ENCODE measurements at places on chromosomes 3 and 15.

DNA sequence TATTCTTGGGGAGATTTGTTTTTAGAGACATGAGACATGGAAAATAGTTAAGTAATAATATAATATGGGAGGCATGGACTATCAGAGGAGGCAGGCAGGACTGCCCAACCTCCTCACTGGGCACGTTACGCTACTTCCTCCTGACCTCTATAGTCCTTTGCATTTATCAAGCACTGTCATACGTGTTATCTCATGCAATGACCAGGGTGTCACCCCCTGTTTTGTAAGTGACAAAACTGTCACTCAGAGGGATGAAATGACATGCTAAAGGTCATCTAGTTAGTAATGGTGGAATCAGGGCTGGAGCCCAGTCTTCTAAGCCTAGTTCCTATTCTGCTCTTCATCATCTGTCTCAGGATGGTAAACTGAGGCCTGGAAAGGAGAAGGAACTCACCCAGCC, 66.7 kb downstream of the ST6GAL1 start:
- no peak for DNase-seq

- DNase-seq = peak; percentile 54
Measured at GRCh38 chr3:117645561-117646242, 936.1 kb downstream of the TUSC7 start.

DNA sequence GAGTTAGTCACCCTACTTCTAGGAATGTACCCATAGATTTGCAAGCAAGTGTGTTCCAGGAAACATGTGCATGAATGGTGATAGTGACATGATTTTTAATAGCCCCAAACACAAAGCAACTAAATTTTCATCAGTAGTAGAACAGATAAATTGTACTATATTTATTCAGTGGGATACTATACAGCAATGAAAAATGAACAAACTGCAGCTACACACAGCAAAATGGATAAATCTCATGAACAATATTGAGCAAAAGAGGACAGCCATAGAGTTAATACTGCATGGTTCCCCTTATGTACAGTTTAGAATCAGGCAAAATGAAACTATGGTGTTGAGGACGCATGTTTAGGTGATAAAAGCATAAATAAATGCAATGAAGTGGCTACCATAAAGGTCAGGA, 26.0 kb downstream of the MESP1 start:
- no peak for DNase-seq

DNA sequence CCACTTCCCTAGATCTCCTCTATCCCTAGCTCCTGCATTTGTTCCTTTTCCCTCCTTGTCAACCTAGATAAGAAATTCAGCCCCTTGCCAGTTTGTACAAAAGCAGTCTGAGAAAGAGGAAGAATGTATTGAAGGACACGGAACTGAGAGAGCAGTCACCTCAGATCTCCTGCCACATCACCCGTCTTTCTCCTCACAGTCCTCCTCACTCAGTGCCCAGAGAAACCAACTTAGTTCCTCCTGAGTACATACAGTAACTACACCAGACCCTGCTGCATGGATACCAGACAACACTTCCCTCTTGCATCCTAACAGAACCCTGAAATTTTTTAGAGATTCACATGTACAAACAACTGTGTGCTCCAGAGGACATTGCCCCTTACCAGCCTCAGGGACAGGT, 563.6 kb upstream of the ADAMTS9 start:
- no peak for DNase-seq

DNA sequence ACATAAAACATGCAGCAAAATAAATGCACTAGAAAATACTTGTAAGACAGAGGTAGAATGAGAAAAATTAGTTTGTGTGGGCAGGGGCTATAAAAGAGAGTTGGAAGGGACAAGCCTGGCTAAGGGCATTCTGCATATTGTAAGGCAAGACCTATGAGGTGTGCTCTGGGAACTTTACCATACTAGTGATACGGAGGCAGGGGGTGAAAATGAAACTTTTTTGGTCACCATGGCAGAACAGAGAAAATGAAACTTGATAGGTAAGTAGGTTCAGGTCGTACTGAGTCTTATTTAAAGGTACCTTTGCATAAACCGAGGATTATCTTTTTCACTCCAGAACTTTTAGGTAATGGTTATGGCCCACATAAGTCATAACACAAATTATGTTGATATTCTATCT, 74.7 kb upstream of the ACKR4 start:
- DNase-seq = no peak

DNA sequence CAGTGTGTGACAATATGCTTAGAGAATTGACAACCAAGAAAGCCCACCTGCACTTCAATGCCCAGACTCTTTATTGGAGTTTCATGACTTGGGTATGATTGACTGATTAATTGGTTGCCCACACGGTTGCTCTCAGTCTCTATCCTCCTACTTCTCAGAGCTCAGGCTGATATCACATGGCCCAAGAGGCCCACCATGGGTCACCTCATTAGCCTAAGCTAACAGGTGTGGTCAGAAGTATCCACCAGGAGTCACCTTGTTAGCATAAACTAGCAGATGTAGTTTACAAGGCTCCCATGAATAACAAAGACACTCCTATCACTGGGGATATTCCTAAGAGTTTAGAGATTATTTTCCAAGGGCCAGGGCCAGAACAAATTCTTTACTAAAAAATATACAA, 120.2 kb upstream of the MBNL1 start:
- DNase-seq = no peak

DNA sequence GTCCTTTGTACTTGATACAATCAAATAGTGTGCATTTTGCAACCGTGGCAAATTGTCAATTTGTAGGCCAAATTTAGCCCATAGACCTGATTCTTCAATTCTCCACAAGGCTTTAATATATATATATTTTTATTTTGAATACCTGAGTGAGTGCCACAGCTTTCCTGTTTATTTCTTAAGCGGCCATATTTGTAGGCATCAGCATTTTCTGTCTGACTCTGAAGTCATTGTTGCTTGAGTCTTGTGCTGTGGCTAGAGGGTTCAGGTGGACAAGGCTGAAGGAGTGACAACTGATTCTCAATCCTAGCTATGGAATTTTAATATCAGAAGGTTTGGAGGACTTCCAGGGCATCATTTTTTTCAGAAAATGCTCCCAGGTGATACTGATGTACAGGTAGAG, 75.6 kb upstream of the NAALADL2 start:
- no peak for DNase-seq
